Left forelimb (tissue), 1 donor: ENCODE measurements at places on chromosomes 11 and 22.

GRCh38 chr22:31776231-31776630, 22.4 kb downstream of the DEPDC5 start:
- DNase-seq, result no peak

GRCh38 chr22:37562049-37562875, 2.0 kb downstream of the CDC42EP1 start:
- no peak for DNase-seq

GRCh38 chr11:22903782-22904181, 43.5 kb upstream of the CCDC179 start:
- no peak for DNase-seq

DNA sequence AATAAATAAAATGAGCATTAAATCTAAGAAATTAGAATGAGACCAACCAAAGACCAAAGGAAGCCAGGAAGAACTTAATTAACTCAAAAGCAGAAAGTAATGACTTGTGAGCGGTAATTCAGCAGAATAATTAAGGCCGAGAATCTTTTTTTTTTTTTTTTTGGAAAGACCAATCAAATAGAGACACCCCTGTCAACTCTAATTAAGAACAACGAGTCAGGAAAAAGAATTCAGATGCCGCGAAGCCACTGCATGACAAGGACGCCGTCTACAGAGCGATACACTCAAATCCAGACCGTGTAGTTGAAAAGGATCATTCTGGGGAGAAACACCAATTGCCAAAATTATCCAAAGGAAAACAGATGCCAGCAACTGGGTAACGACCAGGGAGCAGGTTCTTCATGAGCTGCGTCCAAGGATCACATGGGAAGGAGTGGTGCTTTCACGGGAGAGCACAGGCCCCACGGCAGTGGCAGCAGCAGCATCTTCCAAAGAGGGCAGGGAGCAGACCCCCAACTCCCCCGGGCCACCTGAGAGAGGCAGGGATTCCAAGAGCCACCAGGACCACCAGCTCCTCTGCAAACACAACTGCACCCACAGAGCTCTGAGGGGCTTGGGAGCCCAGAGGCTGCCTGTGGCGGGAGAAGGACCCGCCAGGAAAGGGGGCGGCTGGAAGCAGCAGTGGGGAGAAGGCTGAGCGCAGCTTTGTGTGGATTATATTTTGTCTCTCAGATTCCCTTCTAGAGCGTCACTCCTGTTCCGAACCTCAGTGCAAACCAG, 469.8 kb downstream of the BRD1 start:
- DNase-seq, result no peak

- no peak for DNase-seq
Measured at GRCh38 chr11:30281476-30282288, 41.2 kb upstream of the ARL14EP start.

GRCh38 chr22:29155966-29156365, 49.7 kb upstream of the EMID1 start:
- DNase-seq, result no peak
